Cardiac fibroblast (primary cell): ENCODE measurements at places on chromosomes 7 and 10.
A peak's percentile ranks its signal among the peaks of the same experiment; 100 is the strongest.

DNA sequence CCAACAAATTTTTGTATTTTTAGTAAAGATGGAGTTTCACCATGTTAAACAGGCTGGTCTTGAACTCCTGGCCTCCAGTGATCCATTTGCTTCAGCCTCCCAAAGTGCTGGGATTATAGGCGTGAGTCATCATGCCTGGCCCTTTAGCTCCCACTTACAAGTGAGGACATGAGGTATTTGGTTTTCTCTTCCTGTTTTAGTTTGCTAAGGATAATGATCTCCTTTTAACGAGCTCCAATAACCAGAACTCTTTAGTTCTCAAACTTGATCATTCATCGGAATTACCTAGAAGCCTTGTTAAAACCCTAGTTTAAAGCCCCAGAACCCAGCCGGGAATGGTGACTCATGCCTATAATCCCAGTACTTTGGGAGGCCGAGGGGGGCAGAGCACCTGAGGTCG is 481.4 kb downstream of the TYW1 start:
- DNase-seq, result no peak

GRCh38 chr10:46084321-46085165 is 38.5 kb upstream of the MSMB start:
- DNase-seq, result no peak

DNA sequence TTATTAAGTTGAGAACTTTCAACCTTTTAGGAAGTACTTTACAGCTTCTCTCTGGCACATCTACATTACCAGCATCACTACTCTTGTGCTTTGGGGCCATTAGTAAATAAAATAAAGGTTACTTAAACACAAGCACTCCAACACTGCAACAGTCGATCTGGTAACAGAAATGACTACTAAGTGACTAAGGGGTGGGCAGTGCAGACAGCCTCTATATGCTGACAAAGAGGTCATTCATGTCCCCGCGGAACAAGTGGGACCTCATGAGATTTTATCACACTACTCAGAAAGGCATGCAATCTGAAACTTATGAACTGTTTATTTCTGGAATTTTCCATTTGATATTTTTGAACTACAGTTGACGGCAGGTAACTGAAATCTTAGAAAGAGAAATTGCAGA is 111.3 kb upstream of the DNAJB12 start:
- DNase-seq, result peak; percentile 47

DNA sequence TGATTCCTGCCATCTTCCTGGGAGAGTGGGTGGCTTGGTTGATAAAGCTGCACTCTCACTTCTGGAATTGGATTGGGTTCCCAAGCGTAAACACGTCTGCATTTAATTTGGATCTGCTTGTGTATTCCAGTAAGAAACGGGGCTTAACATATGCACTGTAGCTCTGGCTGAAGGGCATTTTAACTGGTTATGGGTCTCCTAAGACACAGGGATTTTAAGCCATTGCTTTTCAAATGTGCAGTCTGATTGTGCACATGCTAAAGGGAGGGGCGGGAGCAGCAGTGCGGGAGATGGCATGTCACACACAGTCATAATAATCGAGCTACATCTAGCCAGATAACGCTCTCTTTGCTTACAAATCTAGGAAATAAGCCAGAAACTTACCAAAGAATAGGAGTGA is 247.3 kb upstream of the LYZL1 start:
- DNase-seq, result no peak

- DNase-seq, result peak; percentile 19
Observed at GRCh38 chr7:28840592-28840995, 117.5 kb downstream of the TRIL start.
